ENCODE measurements at places on chromosomes 5 and 9.

DNA sequence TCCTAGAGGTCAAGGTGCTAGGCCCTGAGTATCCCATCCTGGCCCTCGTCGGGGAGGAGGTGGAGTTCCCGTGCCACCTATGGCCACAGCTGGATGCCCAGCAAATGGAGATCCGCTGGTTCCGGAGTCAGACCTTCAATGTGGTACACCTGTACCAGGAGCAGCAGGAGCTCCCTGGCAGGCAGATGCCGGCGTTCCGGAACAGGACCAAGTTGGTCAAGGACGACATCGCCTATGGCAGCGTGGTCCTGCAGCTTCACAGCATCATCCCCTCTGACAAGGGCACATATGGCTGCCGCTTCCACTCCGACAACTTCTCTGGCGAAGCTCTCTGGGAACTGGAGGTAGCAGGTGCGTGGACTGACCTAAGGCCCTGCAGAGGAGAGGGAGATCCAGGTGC, 7.9 kb downstream of the BTNL9 start:
- DNase-seq, result no peak

GRCh38 chr5:219991-220390, 1.9 kb downstream of the SDHA start:
- DNase-seq, result no peak

- DNase-seq, result no peak
Measured at GRCh38 chr5:154198611-154199230, 8.2 kb downstream of the GALNT10 start.

- DNase-seq, result no peak
Measured at GRCh38 chr9:96867079-96867804, 12.9 kb upstream of the ZNF782 start.

GRCh38 chr9:114745108-114745848, 60.6 kb downstream of the TNFSF15 start:
- DNase-seq, result no peak

DNA sequence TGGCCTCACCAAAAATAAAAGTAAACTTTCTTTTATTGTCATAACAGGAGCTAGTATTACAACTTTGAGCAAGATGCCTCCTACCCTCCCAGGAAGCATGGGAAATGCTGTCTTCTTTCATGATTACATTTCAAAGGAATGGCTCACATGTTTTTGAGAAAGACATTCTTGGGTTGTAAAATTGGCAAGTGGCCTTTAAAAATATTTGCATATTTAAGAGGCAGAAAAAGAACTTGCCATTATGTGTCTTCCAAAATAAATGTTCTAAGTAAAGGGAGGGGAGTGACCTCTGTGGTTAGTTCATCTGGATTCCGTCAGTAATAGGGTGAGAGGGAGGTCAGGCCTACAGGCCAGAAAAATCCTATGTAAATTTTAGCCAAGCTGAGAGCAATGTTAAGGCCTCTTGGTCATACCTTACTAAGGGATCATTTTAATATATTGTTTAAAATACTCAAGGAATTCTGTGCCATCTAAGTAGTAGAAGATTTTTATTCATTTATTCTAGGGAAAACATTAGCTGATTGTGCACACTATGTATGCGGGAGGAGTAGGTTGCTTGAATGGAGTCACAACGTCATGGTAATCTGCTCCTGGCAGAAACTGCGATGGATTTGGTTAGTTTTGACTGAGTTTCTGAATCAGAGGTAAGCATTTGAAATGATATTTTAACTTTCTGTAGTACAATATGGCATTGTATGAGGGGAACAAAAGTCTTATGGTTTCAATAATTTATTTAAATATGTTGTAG, 1485.7 kb upstream of the CDH9 start:
- no peak for DNase-seq

DNA sequence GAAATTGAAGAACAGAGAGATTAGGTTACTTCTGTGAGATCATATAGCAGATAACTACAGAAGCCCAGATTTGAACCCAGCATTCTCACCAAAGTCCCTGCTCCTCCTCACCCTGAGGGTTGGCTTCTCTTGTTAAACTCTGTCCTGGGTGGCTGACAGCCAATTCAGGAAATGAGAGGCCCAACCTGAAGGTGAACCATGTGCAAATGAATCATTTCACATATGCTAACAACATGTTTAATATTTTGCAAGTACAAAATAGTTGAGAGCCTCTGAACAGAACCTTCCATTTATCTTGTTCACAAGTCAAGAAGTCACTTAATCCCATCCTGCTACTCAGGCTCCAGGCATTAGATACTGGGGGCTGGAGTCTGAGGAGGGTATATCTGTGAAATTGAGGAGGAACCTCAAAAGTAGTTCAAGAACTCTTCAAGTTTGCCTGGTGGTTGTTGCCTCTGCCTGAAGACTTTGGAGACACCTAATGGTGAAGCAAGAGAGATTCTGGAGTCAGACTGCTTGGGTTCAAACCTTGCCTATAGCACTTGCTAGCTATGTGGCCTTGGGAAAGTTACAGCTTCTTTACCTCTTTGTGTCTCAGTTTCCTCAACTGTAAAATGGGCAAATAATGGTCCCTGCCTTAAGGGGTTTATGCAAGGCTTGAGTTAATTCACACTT, 564.0 kb downstream of the PSAT1 start:
- DNase-seq, result no peak

GRCh38 chr5:170540271-170540670, 36.5 kb downstream of the KCNIP1 start:
- no peak for DNase-seq

DNA sequence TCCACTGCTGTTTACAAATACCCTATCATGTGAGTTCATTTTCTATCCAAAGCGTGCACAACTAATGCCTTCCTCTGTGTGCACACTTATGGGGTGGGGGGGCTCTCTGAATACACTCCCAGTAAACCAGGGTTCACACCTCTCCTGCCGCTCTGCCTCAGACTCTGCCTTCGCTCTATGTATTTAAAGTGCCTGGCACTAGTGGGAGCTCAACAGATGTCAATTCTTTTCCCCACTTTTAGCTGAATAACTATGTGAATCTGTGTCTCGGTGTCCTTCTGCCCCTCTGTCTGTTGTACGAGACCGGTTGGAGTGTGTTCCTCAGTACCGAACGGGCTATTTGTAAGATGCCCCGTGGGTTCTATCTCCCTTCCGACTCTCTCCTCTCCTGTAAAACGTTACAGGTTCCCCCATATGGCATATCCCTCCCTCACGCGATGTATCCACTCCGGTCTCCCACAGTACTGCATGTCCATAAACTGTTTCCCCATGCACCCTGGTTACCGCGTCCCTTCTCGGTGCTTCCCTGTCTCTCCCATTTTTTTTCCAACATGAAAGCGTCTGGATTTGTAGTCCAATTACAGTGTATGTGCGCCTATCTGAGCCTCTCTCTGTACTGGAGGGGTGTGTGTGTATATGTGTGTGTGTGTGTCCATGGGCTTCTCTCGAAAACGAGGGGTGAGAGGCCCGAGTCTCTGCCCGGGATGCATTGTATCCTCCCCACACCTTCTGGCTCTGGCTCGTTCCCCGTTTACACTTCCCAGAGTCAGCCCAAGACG, 1.6 kb downstream of the ELL2 start:
- DNase-seq, result no peak

DNA sequence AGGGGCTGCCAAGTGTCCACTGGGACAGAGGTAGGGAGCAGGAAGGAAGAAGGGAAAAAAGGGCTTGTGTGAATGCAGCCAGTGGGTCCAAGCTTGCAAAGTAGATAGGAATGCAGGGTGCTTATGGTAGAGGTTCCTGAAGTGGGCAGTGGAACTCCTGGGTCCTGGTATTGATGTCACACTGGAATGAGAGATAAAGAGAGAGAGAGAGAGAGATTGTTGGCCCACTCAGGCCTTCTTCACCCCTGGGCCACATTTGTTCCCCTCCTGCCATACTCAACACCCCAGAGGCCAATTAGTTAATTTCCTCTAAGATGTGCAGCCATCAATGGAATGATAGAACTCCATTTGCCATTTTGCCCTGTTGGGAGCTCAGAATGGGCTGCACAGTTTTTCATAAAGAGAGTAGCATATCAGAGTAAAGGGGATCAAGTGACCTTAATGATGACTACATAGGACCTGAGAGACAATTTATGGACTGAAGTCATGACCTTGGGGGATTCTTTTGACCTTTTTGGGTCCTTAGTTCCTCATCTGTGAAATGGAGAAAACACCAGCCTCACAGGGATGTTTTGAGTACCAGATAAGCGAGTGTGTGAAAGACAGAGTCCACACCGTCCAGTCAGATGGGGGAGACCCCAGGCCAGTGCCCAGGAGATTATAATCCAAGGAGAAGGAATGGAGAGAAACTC, 52.9 kb downstream of the PPARGC1B start:
- DNase-seq, result no peak

DNA sequence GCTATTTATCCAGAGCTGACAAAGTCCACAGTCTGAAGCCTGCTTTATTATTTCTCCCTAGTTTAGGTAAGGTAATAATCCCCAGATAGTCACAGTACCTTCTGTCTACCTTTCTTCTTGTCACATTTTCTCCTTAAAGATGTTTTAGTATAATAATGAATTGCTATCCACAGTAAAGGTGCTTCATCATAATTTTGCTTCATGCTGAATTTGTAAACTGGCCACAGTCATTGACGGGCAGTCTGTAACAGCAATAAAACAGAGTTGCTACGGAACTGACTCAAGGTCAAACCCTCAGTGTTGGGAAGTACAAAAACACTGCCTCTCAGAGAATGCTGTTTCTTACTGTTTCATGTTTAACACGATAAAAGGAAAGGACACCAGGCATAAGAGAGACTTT, 195.7 kb downstream of the ZNF608 start:
- no peak for DNase-seq

- no peak for DNase-seq
Measured at GRCh38 chr9:104836235-104836634, 72.3 kb downstream of the NIPSNAP3B start.

- no peak for DNase-seq
Measured at GRCh38 chr9:133815781-133816180, 77.6 kb upstream of the SARDH start.

DNA sequence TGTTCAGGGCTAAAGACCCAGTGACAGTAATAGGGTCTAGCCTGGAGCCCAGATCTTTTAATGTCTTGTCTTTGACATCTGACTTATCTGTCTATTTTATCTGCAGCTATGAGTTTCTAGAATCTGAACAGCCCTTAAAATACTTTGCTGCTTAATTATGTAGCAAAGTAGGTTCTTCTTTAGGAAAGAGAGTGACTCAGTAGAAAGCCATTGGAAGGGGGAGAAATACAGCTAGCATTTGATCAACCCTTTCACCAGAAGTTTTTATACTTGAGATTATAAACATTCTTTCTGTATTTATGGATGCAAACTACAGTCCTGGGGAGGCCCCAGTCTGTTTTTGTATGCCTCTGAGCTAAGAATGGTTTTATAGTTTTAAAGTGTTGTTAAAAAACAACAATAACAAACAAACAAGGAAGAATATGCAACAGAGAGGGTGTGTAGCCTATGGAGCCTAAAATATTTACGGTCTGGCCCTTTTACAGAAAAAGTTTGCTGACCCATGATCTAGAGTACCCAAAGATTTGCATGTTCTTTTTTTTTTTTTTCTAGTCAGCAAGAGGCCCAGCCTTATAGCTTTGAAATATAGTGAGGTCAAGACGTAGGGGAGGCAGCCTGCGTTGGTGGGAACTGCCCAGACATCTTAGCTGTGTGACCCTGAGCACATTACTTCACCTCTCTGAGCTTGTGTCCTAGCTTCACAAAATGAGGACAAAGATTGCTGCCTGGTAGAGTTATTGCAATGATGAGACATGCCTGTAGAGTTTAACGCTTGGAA, 9.7 kb downstream of the GSN start:
- no peak for DNase-seq

Measured in stimulated activated CD4-positive, alpha-beta T cell treated with anti-CD3 and anti-CD28 coated beads, Interleukin-1b, Interleukin-23, amount 100 ng/mL, for 4 hours (primary cell).